ENCODE measurements at places on chromosomes 7 and 10. TPM values are rescaled to one million over a fixed set of nuclear protein-coding genes. Genes with fewer than 3 reads are reported as not detected.

- H3K36me3 ChIP-seq, result no peaks in the 10 kb centered on the region
- no peak overlapping the region for H3K27ac ChIP-seq
- no peak overlapping the region for H3K4me3 ChIP-seq
- H3K27me3 ChIP-seq, result no peaks in the 10 kb centered on the region
These were observed 94.7 kb upstream of the SLC25A13 start for GRCh38 chr7:96416599-96416998.

The CHST12 gene
- total RNA-seq, result 9.9 TPM

DNA sequence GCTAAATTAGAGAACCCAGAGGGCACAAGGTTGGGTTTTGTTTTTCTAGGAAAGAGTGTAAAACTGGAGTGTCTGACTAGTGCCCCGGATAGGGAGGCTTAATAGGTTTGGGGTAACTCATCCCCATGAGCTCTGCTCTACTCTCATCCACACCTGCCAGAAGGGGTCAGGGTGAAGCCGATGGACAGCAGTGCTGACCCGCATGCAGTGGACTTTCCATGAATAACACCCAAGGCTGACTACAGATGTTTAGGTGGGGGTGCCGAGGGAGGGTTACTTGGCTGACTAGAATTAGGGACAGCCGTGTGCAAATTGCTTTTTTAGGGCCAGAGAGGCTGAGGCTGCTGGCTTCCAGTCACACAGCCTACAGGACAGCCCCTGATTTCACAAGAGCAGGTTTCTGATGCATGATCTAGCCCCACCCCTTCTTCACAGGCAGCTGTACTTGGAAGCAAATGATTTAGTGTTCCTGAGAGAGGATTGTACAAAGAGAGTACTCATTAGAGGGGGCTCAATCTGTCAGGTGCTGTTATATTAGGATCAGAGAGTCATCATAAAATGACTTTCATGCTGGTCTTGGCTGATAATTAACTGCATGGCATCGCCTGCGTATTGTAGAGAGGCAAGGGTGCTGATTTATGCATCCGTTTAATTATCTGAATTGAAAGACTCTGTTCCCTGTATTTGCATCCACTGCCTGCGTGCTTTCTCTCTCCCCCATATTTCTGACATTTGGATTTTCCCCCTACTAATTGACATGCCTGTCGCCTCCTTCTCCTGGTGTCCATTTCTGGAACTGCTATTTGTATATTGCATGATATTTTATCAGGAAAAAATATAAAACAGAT lies 9.5 kb downstream of the INHBA start:
- H3K4me3 ChIP-seq, result no peak overlapping the region
- H3K27ac ChIP-seq, result no peak overlapping the region
- H3K4me1 ChIP-seq, result peaks cover 6% of the 10 kb centered on the region
- peaks cover 5% of the 10 kb centered on the region for H3K36me3 ChIP-seq

The ITIH5 gene
- total RNA-seq, result 4.8 TPM

DNA sequence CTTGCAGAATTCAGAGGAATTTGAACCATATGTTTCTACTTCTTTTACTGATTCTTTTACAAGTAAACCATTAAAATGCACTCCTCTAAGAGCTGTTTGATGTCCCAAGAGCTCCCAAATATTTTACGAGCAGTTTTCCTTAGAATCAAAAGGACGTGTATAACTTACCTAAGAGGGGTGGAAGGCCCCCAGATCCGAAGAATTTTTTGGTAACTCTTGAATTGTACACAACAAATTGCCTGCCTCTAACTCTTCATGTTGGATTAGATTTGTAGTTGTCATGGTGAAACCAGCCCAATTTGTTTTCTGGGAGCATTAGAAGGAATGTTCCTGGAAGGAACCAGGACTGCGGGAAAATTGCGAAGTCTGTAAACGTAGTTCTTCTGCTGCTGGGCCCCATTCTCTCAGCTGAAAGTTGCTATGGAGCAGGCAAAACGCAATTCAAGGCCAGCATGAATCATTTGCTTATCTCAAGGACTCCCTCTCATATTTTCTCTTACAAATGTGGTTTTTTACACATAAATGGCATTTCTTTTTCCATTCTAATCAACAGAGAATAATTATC lies 124.8 kb upstream of the TMEM72 start:
- no peak overlapping the region for H3K4me3 ChIP-seq
- H3K27me3 ChIP-seq, result peaks cover 2% of the 10 kb centered on the region
- no peaks in the 10 kb centered on the region for H3K4me1 ChIP-seq
- DNase-seq, result no peak

- H3K36me3 ChIP-seq, result no peaks in the 10 kb centered on the region
- peaks cover 4% of the 10 kb centered on the region for H3K4me1 ChIP-seq
- no peak overlapping the region for H3K4me3 ChIP-seq
- no peaks in the 10 kb centered on the region for H3K27me3 ChIP-seq
- H3K27ac ChIP-seq, result no peak overlapping the region
These were observed 235.4 kb downstream of the RPS24 start for GRCh38 chr10:78269060-78269459.

- no peaks in the 10 kb centered on the region for H3K27me3 ChIP-seq
- H3K27ac ChIP-seq, result no peak overlapping the region
- no peak for DNase-seq
- no peaks in the 10 kb centered on the region for H3K36me3 ChIP-seq
These were observed 52.6 kb upstream of the CAPZA2 start for GRCh38 chr7:116809636-116810266.

DNA sequence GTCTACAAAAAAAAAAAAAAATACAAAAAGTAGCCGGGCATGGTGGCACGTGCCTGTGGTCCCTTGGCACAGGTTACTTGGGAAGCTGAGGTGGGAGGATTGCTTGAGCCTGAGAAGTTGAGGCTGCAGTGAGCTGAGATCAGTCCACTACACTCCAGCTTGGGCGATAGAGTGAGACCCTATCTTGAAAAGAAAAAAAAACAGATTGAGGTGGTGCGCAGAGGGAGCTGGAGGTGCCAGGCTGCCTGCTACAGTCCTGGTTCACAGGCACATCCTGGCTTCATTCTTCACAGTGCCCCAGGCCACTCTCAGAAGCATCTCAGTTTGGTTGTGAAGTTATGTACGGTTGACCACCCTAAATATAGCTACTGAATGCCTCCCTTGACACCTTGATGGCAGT lies 4.8 kb downstream of the MMP21 start:
- H3K27me3 ChIP-seq, result peaks cover 3% of the 10 kb centered on the region
- no peak for DNase-seq
- no peaks in the 10 kb centered on the region for H3K4me1 ChIP-seq
- H3K27ac ChIP-seq, result no peak overlapping the region

The CHST15 gene
- total RNA-seq, result 21.8 TPM

The BEND7 gene
- total RNA-seq, result 5.0 TPM

DNA sequence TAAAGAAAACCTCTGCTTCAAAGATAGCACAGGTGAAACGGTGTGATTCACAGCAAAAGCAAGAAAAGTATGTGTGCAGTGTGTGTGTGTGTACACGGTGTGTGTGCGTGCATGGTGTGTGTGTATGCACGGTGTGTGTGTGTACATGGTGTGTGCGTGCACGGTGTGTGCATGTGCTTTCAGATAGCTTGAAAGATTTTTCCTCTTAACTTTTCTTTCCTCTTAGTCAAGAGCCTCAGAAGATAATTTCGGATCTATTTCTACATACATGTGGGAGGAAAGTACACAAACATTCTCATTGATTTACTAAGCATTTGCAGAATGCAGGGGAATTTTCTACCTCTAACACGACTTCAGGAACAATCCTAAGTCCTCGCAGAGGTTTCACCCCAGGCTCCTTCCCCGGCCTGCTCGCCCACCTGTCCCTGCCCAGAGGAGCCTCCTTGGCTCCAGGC lies 2.9 kb downstream of the FGFR2 start:
- no peak for DNase-seq
- no peaks in the 10 kb centered on the region for H3K36me3 ChIP-seq
- peak overlapping the region; percentile 94 for H3K27ac ChIP-seq
- H3K4me1 ChIP-seq, result peaks cover 63% of the 10 kb centered on the region
- H3K4me3 ChIP-seq, result peak overlapping the region; percentile 79

- peaks cover 5% of the 10 kb centered on the region for H3K4me1 ChIP-seq
- no peak overlapping the region for H3K4me3 ChIP-seq
- H3K27ac ChIP-seq, result no peak overlapping the region
- H3K36me3 ChIP-seq, result peaks cover 7% of the 10 kb centered on the region
- DNase-seq, result no peak
These were observed 44.7 kb downstream of the AVL9 start for GRCh38 chr7:32539919-32540531.

DNA sequence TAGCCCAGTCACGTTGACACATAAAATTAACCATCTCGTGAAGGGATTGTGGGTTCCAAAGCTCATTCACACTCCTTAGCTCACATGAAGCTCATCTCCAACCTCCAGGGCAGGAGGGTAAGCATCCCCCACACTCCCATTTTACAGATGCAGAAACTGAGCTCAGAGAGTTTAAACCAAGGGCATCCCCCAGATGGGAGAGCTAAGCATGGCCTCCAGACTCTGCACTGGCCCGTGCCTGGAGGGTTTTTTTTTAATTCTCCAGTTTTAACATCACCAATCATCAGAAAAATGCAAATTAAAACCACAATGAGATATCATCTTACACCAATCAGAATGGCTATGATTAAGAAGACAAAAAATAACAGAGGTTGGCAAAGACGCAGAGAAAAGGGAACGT lies 53.3 kb upstream of the TCF7L2 start:
- DNase-seq, result no peak
- no peaks in the 10 kb centered on the region for H3K27me3 ChIP-seq
- no peaks in the 10 kb centered on the region for H3K36me3 ChIP-seq
- H3K4me1 ChIP-seq, result peaks cover 4% of the 10 kb centered on the region
- no peak overlapping the region for H3K27ac ChIP-seq

DNA sequence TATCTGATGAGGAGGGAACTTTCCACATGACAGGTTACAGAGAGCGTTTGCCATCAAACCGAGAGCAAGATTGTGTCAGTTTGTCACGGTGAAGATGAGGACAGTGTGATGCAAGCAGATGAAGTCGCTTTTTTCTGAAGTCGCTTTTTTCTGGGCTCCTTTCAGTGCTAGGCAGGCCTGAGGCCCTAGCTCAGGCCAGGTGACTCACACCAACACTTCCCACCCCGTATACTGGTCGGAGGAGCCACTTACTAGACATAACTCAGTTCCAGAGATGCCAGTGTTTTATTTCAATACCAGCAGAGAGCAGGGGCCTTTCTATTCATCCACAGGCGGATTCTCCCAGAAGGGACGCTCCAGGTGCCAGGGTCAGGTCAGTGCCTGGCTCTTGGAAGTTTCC lies 58.9 kb downstream of the SFMBT2 start:
- no peaks in the 10 kb centered on the region for H3K36me3 ChIP-seq
- no peaks in the 10 kb centered on the region for H3K4me1 ChIP-seq
- no peak overlapping the region for H3K4me3 ChIP-seq
- no peaks in the 10 kb centered on the region for H3K27me3 ChIP-seq

Measured in suprapubic skin (tissue), 4 donors.